Motor neuron (in vitro differentiated cells): ENCODE measurements at places on chromosomes 6 and 20.

GRCh38 chr6:38508894-38509293 is 130.8 kb downstream of the BTBD9 start:
- ATAC-seq: no peak

GRCh38 chr6:107180099-107180498 is 64.8 kb upstream of the BEND3 start:
- ATAC-seq: no peak

DNA sequence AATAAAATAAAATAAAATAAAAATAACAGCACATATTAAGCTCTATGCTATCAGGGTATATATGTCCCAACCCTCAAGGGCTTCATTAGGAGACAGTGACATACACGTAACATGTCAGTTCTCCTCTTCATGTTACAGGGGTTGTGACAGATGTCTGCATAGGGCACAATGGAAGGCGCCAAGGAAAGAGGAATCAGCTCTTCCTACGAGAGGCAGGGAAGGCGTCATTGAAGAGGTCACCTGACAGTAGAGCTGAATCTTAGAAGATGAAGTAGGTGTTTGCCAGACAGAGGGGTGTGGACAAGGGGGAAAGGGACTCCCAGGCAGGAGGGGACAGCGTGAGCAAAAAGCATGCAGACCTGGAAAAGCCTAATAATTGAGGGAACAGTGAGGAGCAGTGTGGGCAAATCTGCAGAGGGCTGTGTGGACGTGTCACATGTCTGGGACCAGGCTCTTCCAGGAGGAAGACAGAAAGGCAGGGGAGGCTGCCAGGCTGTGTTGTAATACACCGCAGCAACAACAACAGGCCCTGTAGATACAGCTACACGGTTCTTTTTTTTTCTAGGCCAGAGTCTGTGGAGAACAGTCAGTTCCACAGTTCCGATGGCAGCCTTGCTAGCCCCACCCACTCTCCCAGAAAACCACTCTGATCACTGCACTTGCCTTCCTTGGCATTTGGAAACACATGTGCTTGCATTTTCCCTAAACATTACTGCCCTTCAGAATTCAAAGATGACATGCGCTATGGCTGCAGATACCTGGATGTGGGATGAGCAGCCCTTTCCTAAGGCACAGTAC is 2.5 kb upstream of the FKBP5 start:
- ATAC-seq: peak; percentile 34

DNA sequence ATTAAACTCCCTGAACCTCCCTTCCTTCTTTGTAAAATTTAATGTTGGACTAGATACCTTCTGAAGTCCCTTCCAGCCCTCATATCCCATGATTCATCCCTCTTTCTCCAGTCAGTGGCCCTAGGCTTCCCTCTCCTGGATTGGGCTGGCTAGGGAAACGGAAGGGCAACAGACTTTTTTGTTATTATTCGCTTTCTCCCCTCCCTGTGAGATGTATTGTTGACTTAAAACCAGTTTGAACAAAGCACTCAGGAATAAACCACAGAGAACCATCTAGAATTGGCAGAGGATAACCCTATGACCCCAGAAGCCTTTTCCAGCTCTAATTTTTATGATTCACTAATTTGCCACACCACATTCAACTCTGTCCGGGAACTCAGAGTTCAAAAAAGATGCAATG is 239.7 kb upstream of the SUPT3H start:
- ATAC-seq: no peak

DNA sequence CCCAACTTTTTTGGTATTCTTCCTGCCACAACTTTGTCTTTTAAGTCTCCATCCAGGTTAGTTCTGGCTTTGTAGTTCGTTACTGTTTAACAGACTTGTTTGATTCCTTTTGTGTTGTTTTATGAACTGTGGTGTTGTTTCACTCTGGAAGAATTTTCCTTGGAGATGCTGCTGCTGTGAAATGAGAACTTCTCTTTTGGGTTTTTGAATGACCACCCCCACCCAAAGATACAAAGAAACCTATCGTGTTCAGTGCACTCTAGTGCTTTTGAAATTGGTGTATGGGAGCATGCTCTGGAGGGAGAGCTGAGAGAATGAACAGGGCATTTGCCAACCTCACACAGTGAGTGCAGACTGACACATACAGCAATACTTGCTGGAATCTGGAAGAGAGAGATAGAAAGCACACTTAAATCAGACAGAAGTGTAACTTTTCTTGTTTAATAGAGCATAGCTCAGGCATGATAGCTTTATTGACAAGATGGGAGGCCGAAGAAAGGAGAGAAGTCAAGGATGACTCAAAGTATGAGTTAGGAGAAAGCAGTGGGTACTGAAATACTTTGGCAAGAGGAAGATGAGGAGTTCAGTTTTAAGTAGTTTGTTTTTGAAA is 293.1 kb downstream of the SOX4 start:
- ATAC-seq: no peak

- no peak for ATAC-seq
These were observed 121.1 kb upstream of the ENPP5 start for GRCh38 chr6:46291880-46292279.

GRCh38 chr6:135592276-135592675 is 94.7 kb upstream of the AHI1 start:
- ATAC-seq: no peak

DNA sequence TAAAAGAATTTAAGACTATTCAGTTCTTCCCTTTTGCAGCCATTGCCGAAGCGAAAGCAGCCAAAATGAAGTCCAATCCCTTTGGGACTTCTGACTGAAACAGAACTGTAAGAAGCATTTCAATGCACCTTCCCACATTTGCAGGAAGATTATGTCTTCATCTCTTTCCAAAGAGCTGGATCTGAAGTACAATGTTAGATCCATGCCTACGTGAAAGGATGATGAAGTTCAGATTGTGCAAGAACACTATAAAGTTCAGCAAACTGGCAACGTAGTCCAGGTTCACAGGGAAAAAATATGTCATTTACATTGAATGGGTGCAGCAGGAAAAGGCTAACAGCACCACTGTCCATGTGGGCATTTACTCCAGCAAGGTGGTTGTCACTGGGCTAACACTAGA is 6.0 kb upstream of the FILIP1 start:
- ATAC-seq: no peak

DNA sequence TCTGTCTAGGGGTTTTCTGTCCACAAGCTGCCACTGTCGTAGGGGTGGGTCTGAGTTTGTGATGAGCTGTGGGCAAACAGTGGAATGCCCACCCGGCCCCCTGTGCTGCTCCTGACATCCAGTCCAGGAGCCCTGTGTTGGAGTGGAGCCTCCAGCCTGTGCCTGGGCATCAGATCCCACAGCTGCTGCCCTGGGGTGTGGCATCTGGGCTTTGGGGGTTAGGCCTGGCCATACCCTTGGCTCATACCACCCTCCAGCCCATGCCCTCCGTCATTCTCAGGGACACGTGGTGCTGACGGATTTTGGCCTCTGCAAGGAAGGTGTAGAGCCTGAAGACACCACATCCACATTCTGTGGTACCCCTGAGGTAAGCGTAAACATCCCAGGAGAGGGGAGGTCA is 12.9 kb downstream of the SGK2 start:
- ATAC-seq: no peak

GRCh38 chr6:156376091-156376490 is 401.1 kb upstream of the ARID1B start:
- no peak for ATAC-seq

GRCh38 chr6:169223006-169223405 is 30.6 kb downstream of the THBS2 start:
- ATAC-seq: no peak

- ATAC-seq: no peak
These were observed 24.3 kb upstream of the HLA-DRB5 start for GRCh38 chr6:32554116-32554965.

DNA sequence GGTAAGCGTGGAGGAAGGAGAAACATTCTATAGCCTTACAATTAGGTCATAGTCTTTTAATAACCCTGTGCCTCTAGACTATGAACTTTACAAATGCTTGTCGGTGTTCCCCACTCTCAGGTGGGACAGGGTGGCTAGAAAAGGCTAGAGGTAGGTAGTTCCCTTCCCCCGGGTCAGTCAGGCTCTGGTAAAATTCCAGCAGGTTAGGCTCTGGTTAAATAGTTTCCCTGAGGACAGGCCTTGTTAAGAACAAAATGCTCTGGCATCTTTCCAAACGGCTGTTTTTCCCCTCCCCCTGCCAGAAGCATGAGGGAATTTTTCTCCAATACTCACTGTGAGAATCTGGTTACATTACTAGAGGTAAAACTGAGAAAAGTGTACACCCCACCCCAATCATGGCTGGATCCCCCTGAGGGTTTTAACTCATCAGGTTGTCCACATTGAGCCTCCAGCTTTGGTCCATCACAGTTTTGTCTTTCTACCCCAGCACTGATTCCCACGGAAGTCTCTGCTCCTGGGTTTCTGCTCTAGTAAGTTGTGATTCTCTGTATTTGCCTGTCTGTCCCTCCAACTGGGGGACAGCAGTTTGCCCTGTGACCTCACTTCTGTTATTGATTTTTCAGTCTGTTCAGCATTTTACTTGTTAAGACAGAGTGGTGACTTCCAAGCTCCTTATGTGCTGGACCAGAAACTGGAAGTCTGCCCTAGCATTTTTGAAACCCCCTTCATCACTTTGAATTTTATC is 84.7 kb upstream of the ADGRF1 start:
- ATAC-seq: no peak

- no peak for ATAC-seq
These were observed 106.5 kb upstream of the TRAF3IP2 start for GRCh38 chr6:111711984-111712752.

DNA sequence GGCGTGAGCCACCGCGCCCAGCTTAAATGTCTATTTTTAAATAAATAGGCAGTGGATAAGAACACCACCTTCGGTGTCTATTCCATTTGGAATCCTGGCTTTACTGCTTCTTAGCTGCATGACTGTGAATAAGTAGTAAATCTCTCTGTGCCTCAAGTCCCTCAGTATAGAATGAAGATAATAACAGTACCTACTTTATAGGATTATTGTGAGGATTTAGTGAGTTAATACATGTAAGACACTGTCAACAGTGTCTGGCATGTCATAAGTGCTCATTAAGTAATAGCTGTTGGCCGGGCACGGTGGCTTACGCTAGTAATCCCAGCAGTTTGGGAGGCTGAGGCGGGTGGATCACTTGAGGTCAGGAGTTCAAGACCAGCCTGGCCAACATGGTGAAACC is 10.1 kb downstream of the TPX2 start:
- no peak for ATAC-seq

GRCh38 chr6:106773996-106774629 is 144.7 kb downstream of the QRSL1 start:
- ATAC-seq: no peak

DNA sequence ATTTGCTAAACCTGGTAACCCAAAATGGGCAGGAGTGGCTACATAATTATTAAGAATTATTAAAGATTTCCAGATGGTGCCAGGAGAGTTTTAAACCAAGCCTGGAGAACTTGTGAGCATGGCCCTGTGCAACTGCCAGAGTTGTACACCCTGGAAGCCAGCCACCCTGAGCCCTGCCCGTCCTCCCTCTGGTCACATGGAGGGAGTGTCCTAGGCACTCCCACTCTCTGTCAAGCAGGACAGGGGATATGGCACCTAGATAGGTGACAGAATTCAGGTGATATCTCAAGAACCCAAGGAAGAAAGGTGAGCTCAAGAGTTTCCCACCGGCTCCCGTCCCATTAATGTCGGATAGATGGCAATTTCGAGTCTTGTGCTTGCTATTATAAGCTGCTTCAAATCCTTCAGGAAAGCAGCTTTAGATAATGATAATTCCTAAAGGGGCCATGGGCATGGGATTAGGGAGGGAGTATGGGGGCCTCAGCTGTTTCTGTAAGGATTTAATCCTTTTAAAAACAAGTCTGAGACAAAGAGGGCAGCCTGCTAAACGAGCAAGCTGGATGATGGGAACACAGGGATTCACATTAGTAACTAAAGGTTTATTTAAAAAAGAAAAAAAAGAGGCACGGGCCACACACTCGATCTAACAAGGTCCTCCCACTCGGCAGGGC is 169.1 kb downstream of the BMP7 start:
- no peak for ATAC-seq

- no peak for ATAC-seq
These were observed 102.6 kb downstream of the KIF13A start for GRCh38 chr6:17884498-17885478.

GRCh38 chr6:92568541-92568940 is 850.8 kb downstream of the EPHA7 start:
- no peak for ATAC-seq

- no peak for ATAC-seq
These were observed 17.1 kb upstream of the MLN start for GRCh38 chr6:33820784-33821520.

DNA sequence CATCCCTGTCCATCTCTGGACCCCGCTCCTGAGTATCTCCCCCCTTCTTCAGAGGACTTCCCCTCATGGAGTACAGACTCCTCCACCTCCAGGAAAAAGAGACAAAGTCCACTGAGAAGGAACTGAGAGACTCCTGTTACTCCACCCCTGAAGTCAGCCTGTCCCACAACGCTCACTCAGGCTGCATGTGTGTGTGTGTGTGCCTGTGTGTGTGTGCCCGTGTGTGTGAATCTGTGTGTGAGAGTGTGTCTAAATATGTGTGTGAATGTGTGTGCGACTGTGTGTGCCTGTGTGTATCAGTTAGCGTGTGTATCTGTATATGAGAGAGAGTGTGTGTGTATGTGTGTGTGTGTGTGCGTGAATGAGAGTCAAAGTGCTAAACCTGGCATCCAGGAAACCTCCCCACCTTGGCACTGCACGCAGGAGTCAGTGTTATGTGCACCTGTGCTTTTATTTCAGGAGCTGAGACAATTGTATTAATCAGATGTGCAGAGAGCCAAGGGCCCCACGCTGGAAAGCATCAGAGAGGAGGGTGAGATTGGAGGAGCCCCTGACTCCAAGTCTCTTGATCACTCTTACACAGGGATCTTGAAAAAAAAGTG is 39.0 kb downstream of the HLA-A start:
- no peak for ATAC-seq

DNA sequence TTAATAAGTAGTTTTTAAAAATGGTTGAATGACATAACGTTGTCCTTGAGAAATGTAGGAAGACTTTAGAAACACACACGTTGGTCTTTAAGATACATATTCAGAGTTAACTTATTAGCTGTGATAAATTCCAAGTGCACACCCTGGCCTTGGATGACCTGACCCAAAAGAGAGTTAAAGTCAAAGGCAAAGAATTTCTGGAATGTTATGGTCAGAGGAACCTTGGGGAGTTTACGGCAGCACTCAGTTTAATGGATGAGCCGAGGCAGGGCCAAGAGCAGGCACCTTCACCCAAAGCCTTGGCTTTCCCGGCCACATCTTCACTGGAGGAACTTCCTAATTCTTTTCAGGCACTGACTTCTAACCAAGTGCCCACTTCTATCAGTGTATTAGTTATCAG is 200.5 kb downstream of the SMOC2 start:
- no peak for ATAC-seq

DNA sequence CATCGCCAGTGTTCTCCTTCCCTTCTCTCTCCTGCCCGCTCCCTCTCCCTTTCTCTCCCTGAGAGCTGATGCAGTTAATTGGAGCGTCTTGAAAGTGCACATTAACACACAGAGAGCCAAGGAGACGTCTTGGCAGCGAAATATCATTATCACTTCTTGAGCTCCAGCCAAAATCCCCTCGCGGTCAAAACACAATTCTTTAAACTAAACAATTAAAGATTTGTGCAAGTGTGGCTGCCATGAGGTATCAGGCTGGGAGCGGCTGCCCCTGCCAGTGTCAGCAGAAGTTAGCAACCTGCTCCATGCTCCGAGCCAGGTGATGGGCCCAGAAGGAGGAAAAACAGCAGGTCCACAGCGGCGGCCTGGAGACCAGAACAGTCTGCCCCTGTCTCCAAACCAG is 100.9 kb upstream of the FOXP4 start:
- ATAC-seq: no peak
